ENCODE measurements at places on chromosomes 13 and 19. TPM values are rescaled to one million over a fixed set of nuclear protein-coding genes. Genes with fewer than 3 reads are reported as not detected.

GRCh38 chr13:113274721-113275120 lies 22.3 kb upstream of the LAMP1 start:
- DNase-seq: no peak
- no peaks in the 10 kb centered on the region for H3K27me3 ChIP-seq
- no peaks in the 10 kb centered on the region for H3K36me3 ChIP-seq
- peaks cover 10% of the 10 kb centered on the region for H3K4me1 ChIP-seq
- H3K27ac ChIP-seq: no peak overlapping the region
- H3K4me3 ChIP-seq: no peak overlapping the region

- H3K36me3 ChIP-seq: peaks cover 9% of the 10 kb centered on the region
- DNase-seq: peak; percentile 69
- H3K27me3 ChIP-seq: no peaks in the 10 kb centered on the region
- peaks cover 22% of the 10 kb centered on the region for H3K4me1 ChIP-seq
- no peak overlapping the region for H3K4me3 ChIP-seq
Measured at GRCh38 chr19:31220540-31220939, 128.7 kb downstream of the TSHZ3 start.

DNA sequence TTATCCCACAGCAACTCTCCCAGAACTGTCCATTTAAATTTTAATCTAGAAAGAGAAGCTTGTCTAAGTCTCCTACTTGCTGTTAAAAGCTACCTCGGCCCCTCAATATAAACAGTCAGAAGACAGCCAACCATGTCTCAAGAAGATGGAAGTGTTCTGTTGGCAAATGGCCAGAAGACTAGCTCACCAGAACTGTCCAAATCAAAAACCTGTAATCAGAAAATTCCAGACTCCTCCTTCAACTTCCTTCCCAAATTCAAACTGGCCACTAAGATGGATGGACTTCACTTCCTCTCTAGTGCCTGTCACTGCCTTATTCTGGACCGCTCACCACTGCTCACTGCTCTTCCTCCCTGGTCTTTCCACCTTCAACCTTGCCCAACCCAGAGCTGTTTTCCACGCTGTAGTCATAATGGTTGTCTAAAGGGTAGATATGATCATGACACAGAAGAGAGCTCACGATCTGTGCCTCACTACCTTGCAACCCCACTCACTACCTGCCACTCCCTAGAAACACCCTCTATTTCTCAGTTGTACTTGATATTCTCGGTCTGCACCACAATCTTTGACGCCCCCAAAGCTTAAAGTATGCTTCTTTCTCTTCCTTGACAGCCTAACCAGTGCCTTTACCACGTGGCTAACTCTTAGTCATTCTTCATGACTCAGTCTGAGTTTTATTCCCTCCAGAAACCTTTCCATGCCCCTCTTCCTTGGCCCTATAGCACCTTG lies 9.2 kb downstream of the FGF14 start:
- no peak for DNase-seq
- no peak overlapping the region for H3K27ac ChIP-seq
- H3K4me3 ChIP-seq: no peak overlapping the region
- peaks cover 24% of the 10 kb centered on the region for H3K4me1 ChIP-seq

DNA sequence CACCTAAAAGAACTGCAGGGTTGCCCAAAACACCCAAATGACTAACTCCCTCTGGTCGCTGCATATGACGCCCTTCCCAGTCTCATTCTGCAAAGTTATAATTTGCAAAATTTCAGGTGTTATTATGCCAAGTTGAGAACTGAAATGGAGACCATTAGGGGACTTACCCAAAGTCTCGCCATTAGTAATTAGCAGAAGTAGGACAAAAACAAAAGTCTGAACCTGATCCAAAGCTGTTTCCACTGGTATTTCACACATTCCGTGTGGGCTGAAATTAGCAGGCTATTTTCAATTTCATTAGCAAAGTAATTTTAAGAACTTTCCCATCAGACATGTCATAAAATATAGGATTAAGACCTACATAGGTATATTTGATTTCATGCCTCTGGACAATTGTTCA lies 6.8 kb downstream of the RUBCNL start:
- no peaks in the 10 kb centered on the region for H3K4me1 ChIP-seq
- no peak for DNase-seq
- no peaks in the 10 kb centered on the region for H3K36me3 ChIP-seq
- no peak overlapping the region for H3K27ac ChIP-seq

- H3K27ac ChIP-seq: no peak overlapping the region
- no peaks in the 10 kb centered on the region for H3K4me1 ChIP-seq
- H3K36me3 ChIP-seq: no peaks in the 10 kb centered on the region
- no peak for DNase-seq
Measured at GRCh38 chr13:44783994-44784707, 205.1 kb downstream of the NUFIP1 start.

GRCh38 chr13:73140801-73141200 lies 82.0 kb downstream of the KLF5 start:
- H3K4me3 ChIP-seq: no peak overlapping the region
- H3K27me3 ChIP-seq: no peaks in the 10 kb centered on the region
- no peak for DNase-seq
- H3K4me1 ChIP-seq: peaks cover 2% of the 10 kb centered on the region
- H3K36me3 ChIP-seq: no peaks in the 10 kb centered on the region
- H3K27ac ChIP-seq: no peak overlapping the region

The CCL25 gene
- total RNA-seq: 10.0 TPM

The ATP8A2 gene
- total RNA-seq: 1.1 TPM

The NLRP7 gene
- not detected for total RNA-seq

The TMPRSS9 gene
- total RNA-seq: not detected

The PHF11 gene
- 93.4 TPM for total RNA-seq

The TRAPPC2B gene
- total RNA-seq: 8.6 TPM
